ENCODE measurements at places on chromosomes 6 and 20.

DNA sequence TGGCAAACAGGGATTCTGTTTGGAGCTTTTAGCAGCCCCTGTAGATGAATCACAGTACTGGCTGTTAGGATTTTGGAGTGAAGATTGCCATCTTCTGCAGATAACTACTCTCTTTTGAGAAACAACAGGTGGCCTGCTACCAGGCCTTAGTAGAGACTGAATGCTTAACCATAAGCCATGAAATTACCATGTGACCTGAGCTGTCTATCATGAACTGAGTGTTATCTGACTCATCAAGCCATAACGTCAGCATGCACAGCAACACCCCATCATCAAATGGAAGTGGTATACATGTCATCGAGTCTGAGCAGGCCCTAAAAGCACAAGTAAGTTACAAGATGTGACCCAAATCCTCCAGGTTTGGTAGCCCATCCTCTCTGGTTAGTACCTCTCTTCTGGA is 132.6 kb downstream of the GPR63 start:
- DNase-seq = no peak

- DNase-seq = no peak
Measured at GRCh38 chr6:113461153-113461932, 395.8 kb upstream of the MARCKS start.

GRCh38 chr6:132865829-132866228 is 51.5 kb downstream of the RPS12 start:
- no peak for DNase-seq

DNA sequence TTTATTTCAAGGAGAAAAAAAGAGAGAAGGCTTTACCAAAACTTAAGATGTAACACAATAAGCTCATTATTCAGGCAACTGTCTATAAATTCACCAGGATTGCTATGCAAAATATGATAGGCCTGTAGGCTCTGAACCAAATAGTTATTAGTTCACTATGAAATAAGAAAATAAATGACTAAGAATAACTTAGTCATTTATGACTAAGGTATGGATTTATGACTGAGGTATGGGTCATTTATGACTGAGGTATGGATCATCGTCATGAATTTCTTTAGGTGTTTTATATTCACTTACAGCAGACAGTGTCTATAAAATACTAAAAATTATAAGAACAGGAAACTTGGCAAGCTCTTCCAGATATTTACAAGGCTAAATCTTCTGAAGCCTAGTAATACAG is 52.1 kb upstream of the SNX9 start:
- no peak for DNase-seq

GRCh38 chr6:44498436-44498835 is 110.9 kb downstream of the CDC5L start:
- no peak for DNase-seq

- no peak for DNase-seq
Measured at GRCh38 chr6:209432-210103, 82.7 kb upstream of the DUSP22 start.

DNA sequence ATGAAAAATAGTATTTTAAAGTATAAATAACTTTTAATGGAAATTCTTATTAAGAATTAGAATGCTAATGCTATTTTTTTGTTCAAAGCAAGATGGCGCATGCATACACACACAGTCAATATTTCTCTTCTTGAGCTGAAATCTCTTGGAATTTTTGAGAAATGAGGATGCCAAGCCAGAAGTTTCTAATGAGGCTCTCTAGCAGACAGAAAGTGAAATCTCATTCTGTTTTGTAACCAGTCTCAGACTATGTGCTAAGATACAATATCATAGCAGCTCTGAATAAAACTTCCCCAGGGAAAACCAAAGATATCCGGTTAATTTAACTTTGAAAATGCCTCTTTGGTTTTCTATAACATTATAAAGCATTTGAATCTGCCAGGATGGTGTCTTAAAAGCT is 97.2 kb upstream of the HDAC2 start:
- no peak for DNase-seq

DNA sequence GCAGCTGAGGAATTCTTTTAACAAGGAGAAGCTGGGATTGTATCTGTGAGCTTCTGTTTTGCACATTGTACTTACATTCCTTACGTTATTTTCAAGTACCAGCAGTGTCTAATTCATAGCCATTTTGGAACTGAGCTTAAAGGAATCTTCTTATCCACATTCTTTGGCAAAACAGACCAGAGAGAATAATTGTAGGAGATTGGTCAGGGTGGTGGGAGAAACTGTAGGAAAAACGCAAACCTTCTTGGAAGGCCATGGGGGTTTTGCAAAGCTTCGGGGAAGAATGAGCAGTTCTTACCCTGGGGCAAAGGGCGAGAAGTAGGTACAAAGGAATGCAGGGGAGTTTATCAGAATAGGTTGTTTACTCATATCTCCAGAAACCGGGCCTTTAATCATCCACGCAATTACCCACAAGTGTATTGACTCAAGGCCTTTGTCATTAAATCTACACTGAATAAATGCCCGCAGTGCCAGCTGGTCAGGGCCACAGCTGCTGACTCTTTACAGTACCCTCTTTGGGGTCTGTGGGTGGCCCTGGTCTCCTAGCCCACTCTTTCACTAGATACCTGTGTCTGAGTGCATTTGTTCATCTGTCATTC is 39.6 kb upstream of the SPTLC3 start:
- no peak for DNase-seq

DNA sequence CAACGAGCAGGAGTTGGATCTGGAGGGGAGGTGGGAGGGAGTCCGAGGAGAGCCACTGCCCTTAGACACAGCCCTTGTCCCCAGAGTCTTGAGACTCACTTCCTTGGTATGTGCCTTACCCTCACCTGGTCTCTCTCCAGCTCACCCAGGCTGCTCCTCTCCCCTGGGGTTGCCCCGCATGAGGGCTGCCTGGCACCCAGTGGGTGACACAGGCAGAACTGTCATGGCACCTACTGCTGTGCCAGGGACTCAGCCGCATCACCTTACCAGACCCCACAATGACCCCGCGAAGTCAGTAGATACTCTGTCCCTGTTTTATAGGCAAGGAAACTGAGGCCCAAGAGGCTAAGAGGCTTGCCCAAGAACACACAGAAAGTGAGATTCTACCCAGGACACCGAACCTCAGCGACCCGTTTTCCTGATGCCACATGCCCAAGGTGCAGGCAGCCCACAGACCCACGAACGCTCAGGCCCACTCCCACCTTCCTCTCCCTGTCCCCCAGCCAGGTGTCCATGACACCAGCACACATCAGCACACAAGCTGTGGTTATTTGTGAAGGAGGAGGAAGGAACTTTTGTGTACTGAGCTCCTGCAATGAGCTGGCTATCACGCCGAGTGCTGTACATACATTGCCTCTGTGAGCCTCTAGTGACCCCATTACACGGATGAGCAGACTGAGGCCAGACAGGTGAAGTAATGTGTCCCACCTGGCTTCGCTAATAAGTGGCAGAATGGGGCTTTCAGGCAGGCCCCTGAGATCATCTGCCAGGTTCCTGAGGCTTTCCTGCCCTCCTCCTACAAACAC is 168.1 kb downstream of the GRM4 start:
- no peak for DNase-seq

- no peak for DNase-seq
Measured at GRCh38 chr20:3449319-3449718, 21.5 kb upstream of the ATRN start.

- DNase-seq = no peak
Measured at GRCh38 chr20:43979576-43980105, 65.0 kb downstream of the TOX2 start.

GRCh38 chr20:33465481-33466302 is 22.1 kb upstream of the SNTA1 start:
- no peak for DNase-seq

DNA sequence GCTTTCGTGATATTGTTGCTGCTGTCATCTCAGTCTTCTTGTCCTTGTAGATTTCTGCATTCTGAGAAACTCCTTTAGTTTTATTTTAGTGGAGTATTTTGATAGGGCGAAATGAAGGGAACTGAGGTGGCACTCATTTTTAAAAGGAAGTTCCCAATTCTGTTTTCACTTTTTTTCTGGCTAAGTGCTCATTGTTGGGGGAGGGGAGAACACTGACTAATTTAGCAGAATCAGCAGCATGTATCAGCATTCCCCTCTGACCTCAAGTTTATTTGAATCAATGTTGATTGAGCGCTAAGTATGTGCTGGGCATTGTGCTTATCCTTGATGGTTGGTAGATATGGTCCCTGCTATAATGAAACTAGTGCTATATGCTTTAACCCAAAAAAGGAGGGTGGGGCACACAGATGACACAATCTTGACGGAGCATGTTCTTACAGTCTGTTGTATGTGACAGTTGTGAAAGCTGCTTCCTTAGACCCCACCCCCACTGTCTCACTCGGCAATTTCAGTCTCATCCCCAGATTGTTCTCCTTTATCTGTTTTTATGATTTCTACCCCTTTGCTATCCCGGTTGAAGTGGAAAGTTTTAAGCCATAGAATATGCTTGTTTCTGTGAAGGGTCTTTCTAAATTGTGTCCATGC is 262.4 kb downstream of the SOX4 start:
- no peak for DNase-seq

DNA sequence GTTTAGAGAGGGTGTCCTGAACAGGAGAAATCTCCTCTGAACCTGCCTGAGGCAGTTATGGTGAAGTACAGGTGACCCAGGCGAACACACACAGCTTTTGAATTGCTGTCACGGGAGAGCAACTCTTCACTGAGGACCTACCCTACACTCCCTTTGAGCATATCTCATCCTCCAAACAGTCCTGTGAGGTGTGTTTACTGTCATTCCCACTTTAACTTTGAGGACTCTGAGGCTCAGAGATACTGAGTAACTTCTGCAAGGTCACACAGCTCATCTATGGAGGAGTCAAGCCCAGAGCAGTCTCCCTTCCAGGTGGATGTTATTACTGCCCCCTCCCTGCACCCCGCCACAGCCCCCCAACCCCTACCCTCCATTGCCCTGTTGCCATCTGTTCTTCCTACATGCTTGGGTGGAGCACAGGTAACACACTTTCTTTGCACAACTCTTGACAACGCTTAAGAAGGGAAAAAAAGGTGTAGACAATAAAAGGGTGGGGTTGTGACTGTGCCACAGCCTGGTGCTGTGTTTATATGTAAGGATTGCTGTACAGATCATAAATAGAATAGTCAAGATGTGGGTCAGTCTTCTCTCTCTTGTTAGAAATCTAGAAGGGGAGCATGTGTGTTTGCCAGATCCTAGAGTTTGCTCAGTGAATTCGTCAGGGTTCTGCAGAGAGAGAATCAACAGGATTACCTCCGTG is 4.3 kb upstream of the TRAF3IP2 start:
- DNase-seq = no peak

GRCh38 chr6:137678451-137678850 is 184.3 kb upstream of the OLIG3 start:
- DNase-seq = no peak

DNA sequence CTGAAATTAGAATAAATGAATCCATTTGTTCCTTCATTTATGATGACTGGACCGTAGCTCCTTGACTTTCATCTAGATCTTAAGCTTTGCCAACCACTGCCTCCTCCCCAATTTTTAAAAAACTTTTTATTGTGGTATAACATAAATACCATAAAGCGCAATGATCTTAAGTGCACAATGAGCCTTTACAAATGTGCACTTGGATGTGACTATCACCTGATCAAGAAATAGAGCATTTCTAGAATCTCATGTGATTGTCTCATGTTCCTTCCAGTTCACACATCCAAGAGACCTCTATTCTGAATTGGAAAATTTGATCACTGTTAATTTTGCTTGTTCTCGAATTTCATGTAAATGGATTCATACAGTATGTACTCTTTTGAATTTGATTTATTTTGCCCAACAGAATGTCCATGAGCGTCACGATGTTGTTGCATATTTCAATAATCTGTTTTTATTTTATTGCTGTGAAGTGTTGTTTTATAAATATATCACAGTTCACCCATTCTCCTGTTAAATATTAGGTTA is 442.2 kb downstream of the CDKAL1 start:
- no peak for DNase-seq

DNA sequence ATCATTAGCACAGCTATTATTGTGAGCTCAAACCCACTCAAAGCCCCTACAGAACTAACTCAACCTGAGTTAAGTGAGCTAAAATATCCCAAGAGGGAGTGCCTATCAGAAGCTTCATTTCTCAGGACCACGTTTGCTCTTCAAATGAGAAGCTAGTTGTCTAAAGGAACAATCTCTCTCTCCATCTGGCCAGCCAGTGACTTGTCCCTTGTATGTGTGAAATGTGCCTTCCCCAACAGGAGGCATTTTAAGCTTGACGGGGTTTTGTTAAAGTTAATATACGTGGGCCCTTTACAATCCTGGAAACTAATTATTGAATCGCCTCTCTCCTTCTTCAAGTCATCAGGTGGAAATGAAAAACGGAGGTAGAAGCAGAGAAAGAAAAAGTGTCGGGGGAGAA is 62.0 kb downstream of the TRERF1 start:
- DNase-seq = no peak

- no peak for DNase-seq
Measured at GRCh38 chr20:16187956-16188616, 385.2 kb downstream of the KIF16B start.

GRCh38 chr6:89993411-89993810 is 99.1 kb downstream of the GJA10 start:
- no peak for DNase-seq

GRCh38 chr6:160509610-160510009 is 154.5 kb downstream of the LPA start:
- no peak for DNase-seq

- no peak for DNase-seq
Measured at GRCh38 chr6:39464067-39464466, 141.6 kb upstream of the KCNK16 start.

- DNase-seq = no peak
Measured at GRCh38 chr6:45416700-45417099, 39.0 kb upstream of the SUPT3H start.

- DNase-seq = no peak
Measured at GRCh38 chr20:44176833-44177534, 10.0 kb downstream of the JPH2 start.

DNA sequence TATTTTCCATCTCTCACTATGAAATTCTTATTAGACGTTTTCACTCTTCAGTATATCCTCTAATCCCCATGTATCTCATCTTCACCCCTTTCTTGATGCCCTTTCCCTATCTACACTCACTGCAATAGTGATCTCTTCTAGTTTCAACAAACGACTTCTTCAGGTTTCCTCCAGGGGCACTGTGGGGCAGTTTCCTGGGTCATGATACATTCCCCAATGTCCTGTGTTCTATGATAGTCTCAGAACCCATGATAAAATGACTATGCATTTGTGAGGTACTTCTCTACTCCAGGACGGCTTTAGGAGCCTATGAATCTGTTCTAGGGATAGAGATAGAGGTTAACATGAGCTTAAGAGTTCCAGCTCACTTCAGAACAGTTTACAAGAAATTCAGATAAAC is 183.3 kb downstream of the FOXC1 start:
- no peak for DNase-seq
